ENCODE measurements at places on chromosomes 7 and 10.

DNA sequence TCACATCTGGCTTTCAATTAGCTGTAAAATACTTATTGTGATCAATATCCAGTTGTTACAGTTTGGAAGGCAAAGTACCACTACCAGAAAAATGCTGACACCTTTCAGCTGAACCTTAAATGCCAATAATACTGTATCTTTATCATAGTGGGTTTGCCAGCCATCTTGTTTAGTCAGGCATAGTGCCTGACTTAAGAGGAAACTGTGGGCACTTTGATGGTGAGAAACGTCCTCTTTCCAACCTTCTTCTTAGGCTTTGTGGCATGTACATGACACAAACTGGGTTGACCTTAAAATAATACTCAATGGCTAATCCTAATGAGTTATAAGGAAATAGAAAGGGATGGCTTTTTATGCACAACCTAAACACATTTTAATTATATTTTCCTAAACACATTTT, 52.3 kb upstream of the PRR15 start:
- DNase-seq: no peak

DNA sequence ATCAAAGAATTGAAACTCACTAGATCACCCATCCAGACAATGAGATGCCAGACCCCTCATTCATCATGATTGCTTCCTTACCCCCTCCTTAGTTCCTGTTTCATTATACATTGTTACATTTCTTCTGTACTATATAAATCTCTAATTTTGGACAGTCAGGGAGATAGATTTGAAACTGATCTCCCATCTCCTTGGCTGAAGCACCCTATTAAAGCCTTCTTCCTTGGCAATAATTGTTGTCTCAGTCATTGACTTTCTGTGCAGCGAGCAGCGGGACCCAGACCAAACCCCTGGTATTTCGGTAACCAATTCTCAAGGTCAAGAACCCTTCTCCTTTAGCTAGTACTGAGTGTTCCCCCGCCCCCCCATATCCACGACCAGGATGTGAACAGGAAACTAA, 100.2 kb downstream of the ABLIM1 start:
- no peak for DNase-seq

DNA sequence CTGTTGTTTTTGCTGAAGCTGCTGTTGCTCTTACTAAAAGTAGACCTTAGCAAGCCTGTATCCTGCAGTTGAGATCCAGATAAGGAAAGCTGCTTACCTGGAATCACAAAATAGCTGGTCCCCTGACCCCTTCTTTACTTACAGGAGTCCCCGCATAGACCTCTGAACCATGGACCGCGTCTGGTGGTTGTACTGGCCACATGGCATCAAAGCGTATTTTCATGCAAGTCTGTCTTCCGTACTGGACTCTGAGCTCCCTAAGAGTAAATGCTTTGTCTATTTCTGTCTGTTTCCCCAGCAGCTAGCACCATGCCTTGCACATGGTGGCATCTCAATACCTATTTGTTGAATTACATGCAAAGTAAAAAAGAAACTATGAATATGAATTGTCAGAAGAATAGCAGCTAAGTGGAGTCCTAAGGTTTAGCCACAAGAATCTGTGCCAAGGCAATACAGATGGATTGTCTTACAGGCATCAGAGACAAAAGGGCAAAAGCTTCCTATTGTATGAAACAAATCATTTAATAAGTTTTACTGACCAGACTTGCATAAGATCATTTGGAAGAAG, 159.2 kb downstream of the PAXIP1 start:
- no peak for DNase-seq

DNA sequence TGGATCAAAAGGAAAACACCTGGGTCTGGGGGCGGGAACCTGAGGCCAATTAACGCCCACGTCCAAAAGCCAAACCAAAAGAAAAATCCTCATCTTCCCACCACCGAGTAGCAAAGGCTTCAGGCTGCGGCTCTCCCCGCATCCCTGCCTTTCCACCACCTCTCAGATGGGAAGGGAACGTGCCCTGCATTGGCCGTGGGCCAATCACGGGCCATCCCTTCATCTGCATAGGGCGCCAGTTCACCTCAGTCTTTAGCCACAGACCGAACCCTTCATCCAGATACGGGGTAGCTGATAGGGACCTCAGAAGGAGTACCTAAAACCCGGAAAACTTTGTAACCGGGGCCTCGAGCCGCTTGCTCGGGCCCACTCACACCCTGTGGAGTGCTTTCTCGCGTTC, 626 bp downstream of the PRPF18 start:
- peak; percentile 75 for DNase-seq

DNA sequence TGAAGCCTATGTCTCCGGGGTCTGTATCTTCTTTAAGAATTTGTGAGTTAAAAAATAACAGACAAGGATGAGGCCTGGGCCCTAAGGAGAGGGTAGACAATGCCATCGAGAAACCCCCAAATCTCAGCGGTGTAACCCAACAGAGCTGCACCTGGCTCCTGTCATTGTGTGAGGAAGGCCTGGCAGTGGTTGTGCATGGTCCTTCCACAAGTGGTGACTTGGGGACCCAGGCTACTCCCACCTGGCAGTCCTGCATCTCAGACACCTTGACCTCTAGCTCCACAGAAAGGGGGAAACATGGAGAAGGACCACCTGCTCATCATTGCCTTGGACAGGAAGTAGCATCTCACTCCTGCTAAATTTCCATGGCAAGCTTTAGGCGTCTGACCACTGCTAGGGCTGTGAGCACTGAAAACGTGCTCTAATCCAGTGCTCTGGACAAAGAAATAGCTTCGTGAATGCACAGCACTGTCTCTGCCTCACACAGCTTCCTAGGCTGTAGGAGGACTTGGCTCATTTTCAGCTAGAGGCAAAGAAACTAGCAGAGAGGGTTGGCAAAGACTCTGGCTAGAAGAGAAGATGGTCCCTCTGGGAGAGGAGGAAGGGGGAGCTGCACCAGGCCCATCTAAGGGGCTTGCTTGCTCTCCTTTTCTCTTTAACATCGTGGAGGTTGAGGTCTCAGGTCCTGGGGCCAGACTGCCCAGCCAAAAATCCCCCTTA, 273.9 kb upstream of the ZMIZ1 start:
- DNase-seq: no peak

DNA sequence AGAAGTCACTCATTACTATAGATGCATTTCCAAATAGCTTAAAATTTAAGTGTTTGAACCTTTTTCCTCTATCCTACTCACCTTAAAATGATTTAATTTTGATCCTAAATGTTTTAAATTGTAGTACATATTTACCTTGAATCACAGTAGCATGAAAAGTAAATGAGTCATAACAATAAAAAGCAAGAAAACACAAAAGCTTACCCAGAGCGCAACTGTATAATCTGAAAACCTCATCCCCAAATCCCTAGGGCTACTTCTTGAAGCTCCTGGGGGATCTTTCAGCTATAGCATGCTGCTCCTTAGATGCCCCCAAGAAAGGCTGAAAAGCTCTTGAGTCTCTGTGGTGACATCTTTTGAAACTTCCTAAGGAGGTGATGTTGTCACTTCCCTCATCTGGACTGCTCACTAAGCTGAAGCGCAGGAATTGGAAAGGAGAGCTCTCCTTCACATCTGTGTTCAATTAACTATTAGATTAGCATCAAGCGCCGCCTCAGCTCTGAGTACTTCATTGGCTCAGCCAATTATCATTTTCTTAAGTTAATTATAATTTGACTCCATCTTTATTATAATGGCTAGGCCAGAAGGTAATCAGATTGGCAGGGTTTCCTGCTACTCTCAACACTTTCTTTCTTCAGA, 60.2 kb downstream of the SEMA3E start:
- no peak for DNase-seq

DNA sequence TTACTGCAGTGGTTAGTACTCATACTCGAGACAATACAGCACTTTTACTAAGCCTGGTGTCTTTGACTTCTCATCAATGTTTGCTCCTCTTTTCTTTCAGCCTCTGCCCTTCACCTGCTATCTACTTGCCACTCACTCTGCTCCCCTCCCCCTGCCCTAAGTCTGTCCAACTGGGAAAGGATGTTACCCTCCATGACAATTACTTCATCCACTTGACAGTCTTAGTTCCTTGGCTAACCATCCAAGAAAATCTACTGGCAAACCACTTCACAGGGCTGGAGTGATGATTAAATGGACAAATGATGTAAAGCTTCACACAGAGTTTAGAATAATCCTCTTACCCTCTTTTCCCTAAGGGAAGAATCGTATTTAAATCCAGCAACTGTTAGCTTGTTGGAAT, 8.2 kb upstream of the DLD start:
- DNase-seq: no peak

DNA sequence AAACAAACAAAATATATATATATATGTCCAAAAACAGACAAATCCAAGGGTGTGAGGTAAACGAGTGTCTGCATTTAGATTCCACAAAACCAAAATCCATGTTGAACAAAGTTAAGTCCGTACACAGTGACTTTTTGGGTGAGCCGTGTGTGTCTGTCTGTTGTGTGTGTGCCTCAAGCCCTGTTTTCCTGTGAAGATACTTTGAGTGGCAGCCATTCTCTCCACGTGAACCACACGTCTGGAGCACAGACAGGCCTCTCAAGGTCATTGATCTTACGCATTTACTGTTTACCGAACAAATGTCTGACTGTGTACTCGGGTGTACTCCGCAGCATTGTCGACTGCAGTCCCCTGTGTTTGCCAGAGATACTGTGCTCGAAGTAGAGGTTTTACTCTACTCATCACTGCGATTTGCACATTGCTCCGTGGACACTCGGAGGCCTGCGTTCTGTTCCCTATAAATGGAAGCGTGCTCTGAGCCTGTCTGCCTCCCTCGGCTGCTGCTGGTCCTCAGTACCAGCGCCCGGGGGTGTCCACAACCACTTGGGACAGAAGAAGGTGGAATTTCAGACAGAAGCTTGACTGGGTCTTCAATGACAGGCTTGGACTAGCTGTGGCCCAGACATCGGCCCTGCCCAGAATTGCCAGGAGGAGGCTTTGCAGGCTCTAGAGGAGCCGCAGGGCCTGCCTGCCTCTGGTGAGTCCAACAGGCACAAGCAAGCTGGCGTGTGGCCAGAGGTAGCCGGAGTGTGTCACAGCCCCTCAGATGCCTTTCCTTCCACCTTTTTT, 22.1 kb downstream of the CYP17A1 start:
- DNase-seq: peak; percentile 79

DNA sequence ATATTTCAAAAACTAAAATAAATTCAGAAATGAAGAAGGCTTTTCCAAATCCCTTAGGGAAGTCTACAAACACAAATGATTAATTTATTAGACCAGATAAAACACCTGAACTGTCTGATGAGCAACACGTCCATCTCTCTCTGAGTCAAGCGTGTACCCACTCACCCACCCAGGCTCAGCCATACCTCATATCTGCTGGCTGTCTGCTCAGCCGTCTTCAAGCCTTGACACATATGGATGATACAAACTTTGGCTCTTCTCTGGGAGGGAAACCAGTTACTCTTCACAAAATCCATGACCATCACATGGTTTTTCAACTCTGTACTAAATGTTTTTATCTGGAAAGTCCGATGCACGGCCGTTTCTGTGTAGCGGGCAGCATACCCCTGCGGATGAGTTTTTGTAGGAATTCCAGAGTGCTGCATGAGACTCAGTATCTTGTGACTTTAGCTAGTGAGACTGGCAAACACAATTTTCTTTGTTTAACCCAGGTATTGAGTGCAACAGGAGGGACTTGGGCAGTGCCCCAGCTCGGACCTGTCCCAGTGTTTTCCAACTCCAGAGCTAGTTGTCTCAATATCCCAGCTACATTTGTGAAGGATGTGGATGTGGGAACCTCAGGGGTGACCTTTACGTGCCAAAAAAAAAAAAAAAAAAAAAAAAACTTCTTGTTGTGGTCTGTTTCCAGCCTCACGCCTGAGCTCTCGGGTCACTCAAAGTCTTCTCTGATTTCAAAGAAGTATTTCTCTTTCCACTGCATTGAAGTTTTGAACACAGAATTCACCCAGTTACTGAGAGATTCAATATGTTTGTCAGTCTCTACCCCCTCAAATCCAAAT, at the start of gene C10orf90:
TSS of gene C10orf90 (minus strand) at position 638 of the 839 bp plus-strand sequence. CDS start at position 425, 213 bp downstream.
- DNase-seq: no peak

GRCh38 chr10:72127571-72127970, 39.2 kb upstream of the SPOCK2 start:
- no peak for DNase-seq

DNA sequence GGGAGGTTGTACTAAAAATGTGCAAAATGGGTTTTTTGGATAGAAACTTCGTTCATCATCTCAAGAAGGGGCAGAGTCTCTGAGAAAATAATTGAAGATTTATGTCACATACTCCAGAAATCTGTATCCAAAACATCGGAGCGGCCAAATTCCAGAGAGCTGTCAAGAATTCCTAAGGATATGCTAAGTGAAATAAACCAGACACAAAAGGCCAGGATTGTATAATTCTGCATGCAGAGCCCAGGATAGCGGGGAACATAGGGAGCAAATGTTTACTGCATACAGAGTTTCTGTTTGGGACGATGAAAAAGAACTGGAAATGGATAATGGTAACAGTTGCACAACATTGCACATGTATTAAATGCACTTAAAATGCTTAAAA, 224.2 kb upstream of the AUTS2 start:
- DNase-seq: no peak

DNA sequence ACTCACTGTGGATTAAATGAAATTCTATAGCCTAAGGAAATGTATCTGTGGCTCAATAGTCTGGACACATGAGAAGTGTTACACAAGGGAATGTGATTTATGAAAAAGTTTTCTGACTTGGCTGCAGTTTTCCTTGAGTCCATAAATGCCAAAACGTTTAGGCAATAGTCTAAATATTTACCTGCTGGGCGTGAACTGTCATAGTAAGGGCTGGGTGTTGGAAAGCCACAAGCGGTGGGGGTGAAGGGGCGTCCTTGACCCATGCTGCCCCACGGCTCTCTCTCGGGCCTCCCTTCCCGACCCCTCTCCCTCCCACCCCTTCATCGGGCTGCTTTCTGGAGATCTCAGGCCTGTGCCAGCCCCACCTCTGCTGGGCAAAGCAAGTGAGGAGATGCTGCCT, 223.7 kb downstream of the BUB3 start:
- peak; percentile 38 for DNase-seq

DNA sequence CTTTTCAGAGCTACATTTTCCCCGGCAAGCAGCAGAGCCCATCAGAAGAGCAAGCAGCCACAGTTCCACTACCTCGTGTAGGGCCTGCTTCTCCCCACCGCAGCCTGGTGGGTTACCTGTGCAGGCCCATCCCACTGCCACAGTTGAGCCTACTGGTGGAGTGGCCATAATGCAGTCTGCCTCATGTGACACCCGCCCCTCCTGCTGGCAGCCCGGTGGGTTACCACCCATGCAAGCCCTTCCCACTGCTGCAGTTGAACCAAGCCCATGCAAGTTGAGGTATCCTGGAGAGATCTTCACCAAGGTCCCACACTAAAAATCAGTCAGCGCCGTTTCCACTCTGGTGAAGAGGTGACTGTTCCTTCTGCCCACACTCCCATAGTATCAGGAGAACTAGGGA, 32.1 kb upstream of the CNNM1 start:
- no peak for DNase-seq

- DNase-seq: no peak
Observed at GRCh38 chr7:92375013-92375412, 72.3 kb upstream of the GATAD1 start.

- DNase-seq: no peak
Observed at GRCh38 chr7:80923211-80923612, 4.4 kb upstream of the SEMA3C start.

- DNase-seq: peak; percentile 71
Observed at GRCh38 chr7:4610768-4611467, 71.2 kb upstream of the FOXK1 start.
